ENCODE measurements at places on chromosomes 3 and 15.

DNA sequence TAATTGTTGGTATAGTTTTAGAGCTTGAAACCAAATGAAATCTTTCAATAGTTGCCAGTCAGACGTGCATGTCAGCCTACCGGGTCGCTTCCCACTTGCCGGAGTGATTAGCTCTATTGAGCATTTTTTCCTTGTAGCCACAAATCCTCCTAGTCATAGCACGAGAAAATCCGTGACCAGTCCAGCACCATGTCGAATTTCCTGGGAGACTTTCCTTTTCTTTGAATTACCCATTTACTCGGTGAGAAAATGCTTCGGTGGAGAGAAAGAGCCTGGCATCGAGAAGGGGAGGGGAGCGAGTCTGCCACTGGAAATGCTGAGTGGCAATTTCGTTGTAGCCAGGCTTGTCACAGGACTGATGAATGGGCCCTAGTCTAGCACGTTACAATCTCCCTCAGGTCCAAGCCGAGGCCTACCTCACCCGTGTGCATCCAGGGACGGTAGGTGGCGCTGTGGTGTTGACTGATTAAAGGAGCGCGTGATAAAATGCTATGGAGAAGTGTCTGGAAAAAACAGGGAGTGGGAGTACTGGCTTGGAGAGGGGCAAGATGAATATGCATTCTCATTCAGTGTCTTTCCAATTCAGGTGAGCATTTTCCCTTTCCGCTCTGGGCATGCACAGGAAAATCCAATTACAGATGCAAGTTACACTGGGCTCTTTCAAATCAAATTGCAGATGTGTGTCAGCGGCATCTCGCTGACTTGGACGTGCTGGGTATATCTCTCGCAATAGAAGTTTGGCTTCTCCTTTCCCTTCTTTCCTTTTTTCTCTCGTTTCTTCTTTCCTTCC, 238.8 kb downstream of the EDEM1 start:
- peak; percentile 72 for ATAC-seq

GRCh38 chr3:37923569-37924040, 61.9 kb downstream of the CTDSPL start:
- ATAC-seq = no peak

- ATAC-seq = no peak
These were observed 316.2 kb downstream of the PTPRG start for GRCh38 chr3:61877359-61878138.

- ATAC-seq = peak; percentile 25
These were observed 429 bp downstream of the PARP9 start for GRCh38 chr3:122563717-122564025.

- ATAC-seq = no peak
These were observed 52.6 kb upstream of the ATP11B start for GRCh38 chr3:182740710-182741109.

DNA sequence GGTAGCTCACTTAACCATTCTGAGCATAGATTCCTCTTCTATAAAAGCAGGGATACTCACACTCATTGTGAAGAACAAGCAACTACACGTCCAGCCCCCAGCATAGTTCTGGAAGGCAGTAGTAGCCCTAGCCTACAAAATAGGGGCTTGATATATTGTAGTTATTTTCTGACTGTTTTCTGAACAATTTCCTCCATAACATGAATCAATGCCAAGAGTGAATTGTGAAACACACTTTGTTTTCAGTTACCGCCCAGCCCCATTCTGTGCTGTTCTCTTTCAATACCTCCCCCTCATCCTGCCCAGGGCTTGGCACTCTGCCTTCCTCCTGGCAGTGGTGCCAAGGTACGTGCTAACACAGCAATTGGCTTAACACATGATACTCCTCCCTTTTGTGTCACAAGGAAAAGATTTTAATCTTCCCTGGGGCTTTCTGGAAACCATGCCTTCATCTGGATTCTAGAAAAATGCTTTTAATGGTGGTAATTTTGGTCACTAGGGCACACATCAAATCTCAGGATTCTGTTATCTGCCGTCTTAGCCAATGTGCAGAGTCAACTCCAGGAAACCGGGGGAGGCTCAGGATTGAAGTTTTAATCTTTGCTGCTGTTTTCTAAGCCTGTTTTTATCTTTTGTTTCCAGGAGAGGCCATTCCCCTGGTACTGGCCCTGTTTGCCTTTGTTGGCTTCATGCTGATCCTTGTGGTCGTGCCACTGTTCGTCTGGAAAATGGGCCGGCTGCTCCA, 37.2 kb downstream of the IL20RB start:
- ATAC-seq = no peak

DNA sequence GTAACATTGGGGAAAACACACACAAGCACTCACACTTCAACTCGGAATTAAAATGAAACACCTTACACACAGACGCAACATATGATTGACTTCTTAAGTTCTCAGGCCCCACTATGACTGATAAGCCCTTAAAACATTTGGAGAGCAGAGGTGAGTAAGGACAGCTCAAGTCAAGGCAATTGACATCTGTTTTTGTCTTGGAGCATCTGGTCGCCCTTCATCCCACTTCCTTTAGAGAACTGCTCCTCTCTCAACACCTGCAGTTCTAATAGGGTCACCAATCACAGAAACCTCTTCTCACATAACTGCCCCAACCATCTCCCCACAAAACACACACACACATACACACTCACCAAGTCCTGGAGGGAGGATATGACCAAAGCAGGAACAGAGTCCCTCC, 43.4 kb downstream of the ERC2 start:
- no peak for ATAC-seq

DNA sequence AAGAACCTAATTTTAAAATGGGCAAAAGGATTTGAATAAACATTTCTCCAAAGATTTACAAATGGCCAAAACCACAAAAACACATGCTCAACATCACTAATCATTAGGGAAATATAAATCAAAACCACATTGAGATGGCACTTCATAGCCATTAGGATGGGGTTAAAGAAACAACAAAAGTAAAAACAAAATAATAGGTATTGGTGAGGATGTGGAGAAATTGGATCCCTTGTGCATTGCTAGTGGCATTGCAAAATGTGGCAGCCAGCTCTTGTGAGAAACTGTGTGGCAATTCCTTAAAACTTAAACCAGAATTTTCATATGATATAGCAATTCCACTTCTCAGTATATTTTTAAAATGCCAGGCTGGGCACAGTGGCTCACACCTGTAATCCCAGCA, 126.5 kb downstream of the STT3B start:
- ATAC-seq = no peak

DNA sequence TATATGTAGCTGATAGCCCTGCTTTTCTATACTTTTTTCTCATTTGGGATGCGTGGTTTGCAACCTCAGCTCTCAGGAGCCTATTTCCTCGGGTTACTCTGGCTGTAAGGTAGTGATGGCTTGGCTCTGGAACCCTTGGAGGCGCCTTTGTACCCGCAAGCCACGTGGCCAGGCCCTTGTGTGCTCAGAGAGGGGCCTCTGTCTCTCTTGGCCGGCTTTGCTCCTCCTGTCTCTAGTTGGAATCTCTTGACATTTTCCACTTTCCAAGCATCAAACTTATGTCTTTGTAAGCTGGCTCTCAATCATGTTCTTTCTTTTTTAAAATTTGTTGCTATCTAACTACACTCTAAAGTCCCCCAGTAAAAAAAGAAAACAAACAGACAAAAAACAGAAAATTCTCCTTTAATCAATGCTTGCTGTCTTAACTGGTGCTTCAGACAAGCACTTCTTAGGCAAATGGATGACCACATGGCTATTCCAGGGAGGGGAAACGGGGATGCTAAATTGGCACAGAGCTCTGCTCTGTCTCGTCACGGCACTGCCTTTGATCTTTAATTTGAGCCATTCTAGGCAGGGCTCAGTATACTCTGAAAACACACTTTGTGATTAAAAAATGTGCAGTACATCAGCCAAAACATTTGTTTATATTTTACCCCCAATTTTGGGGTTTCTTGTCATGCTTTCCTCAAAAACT, 180.4 kb upstream of the NR2E3 start:
- no peak for ATAC-seq

DNA sequence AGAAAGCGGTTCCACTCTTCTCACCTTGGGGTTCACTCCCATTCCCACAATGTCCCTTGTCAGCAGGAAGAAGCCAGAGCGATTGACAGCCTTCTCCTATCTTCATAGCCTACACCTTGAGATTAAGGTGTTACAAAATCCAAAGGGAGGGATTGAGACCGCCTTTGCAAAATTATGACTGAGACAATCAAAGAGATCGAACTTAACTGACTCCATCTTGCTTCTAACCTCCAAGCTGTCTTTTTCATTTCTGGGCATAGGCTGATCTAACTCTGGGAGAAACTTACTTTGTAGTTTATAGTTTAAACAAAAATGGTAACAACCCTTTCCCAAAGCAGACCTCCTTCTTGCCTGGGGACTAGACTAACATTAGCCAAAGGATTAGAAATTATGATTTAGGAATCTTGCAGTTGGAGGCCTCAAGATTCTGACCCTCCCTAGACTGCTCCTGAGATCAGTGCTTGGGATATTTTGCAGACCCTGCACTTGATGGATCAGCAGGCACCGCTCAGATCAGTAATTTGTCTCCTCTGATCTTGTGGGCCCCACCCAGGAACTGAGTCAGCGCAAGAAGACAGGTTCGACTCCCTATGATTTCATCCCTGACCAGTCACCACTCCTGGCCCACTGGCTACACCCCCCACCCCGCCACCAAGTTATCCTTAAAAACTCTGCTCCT, 40.0 kb downstream of the PAQR5 start:
- no peak for ATAC-seq

GRCh38 chr3:168422843-168423242, 327.1 kb upstream of the GOLIM4 start:
- no peak for ATAC-seq

GRCh38 chr3:146403792-146404191, 65.6 kb downstream of the PLSCR2 start:
- ATAC-seq = no peak

GRCh38 chr15:66649235-66649984, 52.6 kb upstream of the SMAD6 start:
- ATAC-seq = no peak

GRCh38 chr3:31106204-31106603, 211.7 kb upstream of the GADL1 start:
- no peak for ATAC-seq

- no peak for ATAC-seq
These were observed 29.9 kb upstream of the NOX5 start for GRCh38 chr15:68984586-68984985.
